WTC11 (cell line): ENCODE measurements at places on chromosomes 7 and 10. TPM values are rescaled to one million over a fixed set of nuclear protein-coding genes. Genes with fewer than 3 reads are reported as not detected.

GRCh38 chr10:71635251-71635866 is 84.2 kb downstream of the C10orf105 start:
- H3K27ac ChIP-seq = no peak overlapping the region
- peaks cover 69% of the 10 kb centered on the region for H3K27me3 ChIP-seq
- peaks cover 67% of the 10 kb centered on the region for H3K4me1 ChIP-seq
- H3K36me3 ChIP-seq = no peaks in the 10 kb centered on the region

DNA sequence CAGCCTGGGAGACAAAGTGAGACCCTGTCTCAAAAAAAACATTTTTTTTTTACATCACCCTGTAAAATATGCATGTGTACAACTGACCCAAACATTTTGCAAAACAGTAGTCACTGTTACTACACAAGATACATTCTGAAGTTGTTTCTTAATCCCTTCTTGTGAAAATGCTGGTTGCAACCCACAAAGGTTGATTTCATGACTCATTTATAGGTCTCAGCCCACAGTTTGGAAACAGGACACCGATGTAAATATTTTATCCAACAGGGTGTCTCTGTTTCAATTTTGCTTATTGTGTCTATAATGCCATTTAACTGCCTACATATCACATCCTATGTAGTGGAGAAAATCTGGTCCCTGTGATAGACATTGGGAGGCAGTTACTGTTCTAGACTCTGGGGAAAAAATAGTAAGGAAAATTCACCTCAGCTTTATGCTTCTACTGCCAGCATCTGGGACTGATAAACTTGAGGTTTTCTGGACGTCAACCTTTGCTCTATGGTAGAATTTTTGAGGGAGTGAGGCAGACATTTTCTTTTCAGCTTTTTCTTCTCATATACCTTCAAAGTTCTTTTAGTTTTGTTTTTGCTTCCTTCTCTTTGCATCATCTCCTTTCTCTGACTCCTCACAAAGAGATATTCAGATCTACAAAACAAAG is 1.6 kb upstream of the RAB19 start:
- peak overlapping the region; percentile 2; the same call in 1 of the 2 replicates for H3K4me3 ChIP-seq
- peaks cover 34% of the 10 kb centered on the region for H3K4me1 ChIP-seq
- H3K27ac ChIP-seq = peak overlapping the region; percentile 27; the same call in 1 of the 2 replicates
- H3K27me3 ChIP-seq = no peaks in the 10 kb centered on the region
- no peak for DNase-seq

DNA sequence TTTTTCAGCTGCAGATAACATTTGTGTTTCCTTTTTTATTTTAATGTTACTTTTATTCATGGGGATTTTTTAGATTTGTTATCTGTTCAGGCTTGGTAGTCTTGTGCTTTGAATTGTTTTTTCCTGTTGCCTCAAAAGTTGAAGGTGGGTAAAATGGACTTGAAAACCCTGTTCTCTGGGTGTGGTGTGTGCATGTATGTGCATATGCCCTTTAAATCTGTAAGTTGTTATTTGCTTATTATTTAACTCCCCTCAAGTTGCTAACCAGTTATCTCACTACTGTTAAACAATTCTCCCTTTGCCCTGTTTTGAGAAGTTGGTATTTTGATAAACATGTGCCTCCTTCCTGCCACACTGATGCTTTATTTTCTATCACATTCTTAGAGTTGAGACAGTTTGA is 30.6 kb downstream of the TSPAN14 start:
- no peak for DNase-seq
- no peak overlapping the region for H3K27ac ChIP-seq
- H3K4me3 ChIP-seq = no peak overlapping the region
- H3K4me1 ChIP-seq = peaks cover 66% of the 10 kb centered on the region
- H3K27me3 ChIP-seq = no peaks in the 10 kb centered on the region

Gene MYO3A
- 3.7 to 6.4 TPM (median 6.0 TPM) in 3 replicates for total RNA-seq

- no peak overlapping the region for H3K4me3 ChIP-seq
- H3K36me3 ChIP-seq = no peaks in the 10 kb centered on the region
- no peak overlapping the region for H3K27ac ChIP-seq
- H3K27me3 ChIP-seq = no peaks in the 10 kb centered on the region; the same call in 1 of the 2 replicates
- H3K4me1 ChIP-seq = peaks cover 26% of the 10 kb centered on the region
These were observed 169.2 kb downstream of the ZNF438 start for GRCh38 chr10:30862486-30862885.

DNA sequence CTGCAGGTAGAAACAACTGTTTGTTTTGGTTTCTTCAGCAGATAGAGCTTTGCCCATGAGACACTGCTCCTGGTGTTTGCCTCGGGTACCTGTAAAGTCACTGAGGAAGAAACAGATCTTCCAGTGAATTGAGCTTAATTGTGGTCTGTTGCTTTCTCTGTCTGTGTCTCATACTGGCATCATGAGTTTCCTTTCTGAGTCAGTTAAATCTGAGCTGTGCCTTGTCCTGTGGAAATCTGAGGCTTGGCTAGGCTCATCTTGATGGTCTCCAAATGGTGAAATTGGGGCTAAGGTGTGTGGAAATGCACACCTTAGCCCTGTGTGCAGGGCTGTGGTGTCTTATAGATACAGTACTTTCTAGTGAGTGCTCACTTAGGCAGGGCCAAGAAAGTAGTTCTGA is 67.4 kb downstream of the GBF1 start:
- no peak overlapping the region for H3K27ac ChIP-seq
- no peaks in the 10 kb centered on the region for H3K36me3 ChIP-seq
- H3K4me3 ChIP-seq = no peak overlapping the region
- no peak for DNase-seq

GRCh38 chr7:602341-603141 is 82.9 kb upstream of the PDGFA start:
- no peaks in the 10 kb centered on the region for H3K27me3 ChIP-seq
- H3K36me3 ChIP-seq = no peaks in the 10 kb centered on the region; the same call in 1 of the 2 replicates
- peak overlapping the region; percentile 95 for H3K27ac ChIP-seq
- DNase-seq = peak; percentile 28
- H3K4me1 ChIP-seq = peaks cover 4% of the 10 kb centered on the region; the same call in 1 of the 2 replicates

Gene AGMO
- 0.77 to 1.1 TPM (median 1.0 TPM) in 3 replicates for total RNA-seq

Gene AGR3
- total RNA-seq = not detected in 3 replicates

GRCh38 chr10:133109711-133110110 is 22.0 kb downstream of the ADGRA1 start:
- H3K4me1 ChIP-seq = no peaks in the 10 kb centered on the region
- peaks cover 6% of the 10 kb centered on the region for H3K27me3 ChIP-seq
- no peak for DNase-seq
- no peak overlapping the region for H3K27ac ChIP-seq
- no peak overlapping the region for H3K4me3 ChIP-seq
- peaks cover 18% of the 10 kb centered on the region for H3K36me3 ChIP-seq

Gene SAMD9L
- total RNA-seq = 0.15 to 0.23 TPM (median 0.21 TPM) in 3 replicates

GRCh38 chr10:69641261-69641980 is 11.4 kb downstream of the FAM241B start:
- H3K4me1 ChIP-seq = peaks cover 25% of the 10 kb centered on the region
- H3K27ac ChIP-seq = no peak overlapping the region
- no peaks in the 10 kb centered on the region; the same call in 1 of the 2 replicates for H3K27me3 ChIP-seq
- H3K4me3 ChIP-seq = no peak overlapping the region

GRCh38 chr7:4817178-4817901 is 41.9 kb downstream of the AP5Z1 start:
- H3K4me1 ChIP-seq = no peaks in the 10 kb centered on the region
- no peak for DNase-seq
- H3K36me3 ChIP-seq = peaks cover 3% of the 10 kb centered on the region; the same call in 1 of the 2 replicates
- no peak overlapping the region for H3K27ac ChIP-seq
- H3K27me3 ChIP-seq = peaks cover 4% of the 10 kb centered on the region; the same call in 1 of the 2 replicates

Gene SH2D4B
- 0.04 to 0.09 TPM in 2 of 3 replicates, not detected in the other for total RNA-seq

- H3K4me1 ChIP-seq = peaks cover 9% of the 10 kb centered on the region
- H3K4me3 ChIP-seq = peak overlapping the region; percentile 24
- H3K36me3 ChIP-seq = no peaks in the 10 kb centered on the region
- H3K27ac ChIP-seq = no peak overlapping the region
- DNase-seq = peak; percentile 93
These were observed 55.4 kb upstream of the LMTK2 start for GRCh38 chr7:98051118-98051744.

- DNase-seq = no peak
- H3K4me1 ChIP-seq = peaks cover 7% of the 10 kb centered on the region
- H3K4me3 ChIP-seq = no peak overlapping the region
- no peaks in the 10 kb centered on the region for H3K36me3 ChIP-seq
- peaks cover 15% of the 10 kb centered on the region for H3K27me3 ChIP-seq
These were observed 44.5 kb upstream of the LBX1 start for GRCh38 chr10:101273741-101274140.
